ENCODE measurements at places on chromosomes 12 and 14.

- H3K27me3 ChIP-seq: no peaks in the 10 kb centered on the region
- H3K4me1 ChIP-seq: peaks cover 3% of the 10 kb centered on the region
- no peak overlapping the region for H3K27ac ChIP-seq
- no peaks in the 10 kb centered on the region for H3K36me3 ChIP-seq
Measured at GRCh38 chr14:93952829-93953228, 23.5 kb downstream of the ASB2 start.

DNA sequence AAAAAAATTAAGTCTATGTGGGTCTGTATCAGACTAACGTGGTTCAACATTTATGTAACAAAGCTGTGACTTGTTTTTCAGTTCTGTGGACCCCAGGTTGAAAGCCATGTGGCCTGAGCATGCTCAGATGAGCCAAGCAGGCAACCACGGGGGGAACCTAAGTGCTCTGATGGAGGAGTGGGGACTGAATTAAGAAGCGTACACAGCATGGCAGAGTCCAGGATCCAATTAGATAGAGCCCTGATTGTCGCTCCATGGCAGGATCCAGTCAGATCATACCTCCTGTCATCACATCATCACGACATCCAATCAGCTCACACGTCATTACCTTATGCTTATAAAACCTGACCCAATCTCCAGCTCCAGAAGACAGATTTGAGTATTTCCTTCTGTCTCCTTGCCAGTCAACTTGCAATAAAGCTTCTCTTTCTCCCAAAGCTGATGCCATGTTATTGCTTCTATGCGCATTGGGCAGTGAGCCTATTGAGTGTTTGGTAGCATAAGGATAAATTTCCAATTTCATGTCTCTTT is 1013.1 kb upstream of the TMEM132C start:
- H3K27ac ChIP-seq: no peak overlapping the region
- H3K4me1 ChIP-seq: no peaks in the 10 kb centered on the region
- no peaks in the 10 kb centered on the region for H3K36me3 ChIP-seq
- no peak for DNase-seq
- peaks cover 5% of the 10 kb centered on the region for H3K27me3 ChIP-seq

GRCh38 chr12:15146585-15146984 is 74.6 kb downstream of the RERG start:
- H3K4me3 ChIP-seq: no peak overlapping the region
- no peaks in the 10 kb centered on the region for H3K27me3 ChIP-seq
- no peak for DNase-seq
- H3K27ac ChIP-seq: peak overlapping the region; percentile 31
- peaks cover 18% of the 10 kb centered on the region for H3K4me1 ChIP-seq

- H3K27ac ChIP-seq: peak overlapping the region; percentile 56
- no peak for DNase-seq
- peaks cover 28% of the 10 kb centered on the region for H3K4me1 ChIP-seq
- peaks cover 11% of the 10 kb centered on the region for H3K36me3 ChIP-seq
Measured at GRCh38 chr12:115626210-115626609, 651.3 kb downstream of the MED13L start.

GRCh38 chr12:546920-547845 is 87.4 kb downstream of the B4GALNT3 start:
- peak; percentile 84 for DNase-seq
- no peak overlapping the region for H3K27ac ChIP-seq
- H3K27me3 ChIP-seq: peaks cover 30% of the 10 kb centered on the region

DNA sequence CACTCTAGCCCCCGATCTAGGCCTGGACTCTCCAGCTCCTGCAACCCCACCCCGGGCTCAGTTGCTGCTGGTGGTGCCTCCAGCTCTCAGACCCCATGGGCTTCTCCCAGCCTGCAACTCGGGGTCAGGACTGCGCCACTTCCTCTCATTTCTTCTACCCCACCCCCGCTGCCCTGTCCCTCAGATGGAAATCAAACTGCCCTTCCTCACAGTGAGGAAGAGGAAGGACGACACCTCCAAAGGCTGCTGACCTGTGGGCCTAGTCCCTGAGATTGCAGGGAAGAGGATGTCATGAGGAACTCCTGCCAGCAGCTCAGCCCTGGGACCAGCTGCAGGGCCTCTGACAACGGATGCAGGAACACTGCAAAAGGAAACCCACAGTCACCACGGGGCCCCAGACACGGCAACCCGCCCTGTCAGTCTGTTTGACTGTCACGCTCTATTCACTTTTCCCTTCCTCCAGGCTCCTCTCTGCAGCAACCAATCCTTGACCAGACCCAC is 29.3 kb upstream of the PNMA1 start:
- no peaks in the 10 kb centered on the region for H3K27me3 ChIP-seq
- peak overlapping the region; percentile 91 for H3K27ac ChIP-seq
- no peak overlapping the region for H3K4me3 ChIP-seq
- no peaks in the 10 kb centered on the region for H3K36me3 ChIP-seq
- DNase-seq: no peak
- H3K4me1 ChIP-seq: peaks cover 71% of the 10 kb centered on the region

DNA sequence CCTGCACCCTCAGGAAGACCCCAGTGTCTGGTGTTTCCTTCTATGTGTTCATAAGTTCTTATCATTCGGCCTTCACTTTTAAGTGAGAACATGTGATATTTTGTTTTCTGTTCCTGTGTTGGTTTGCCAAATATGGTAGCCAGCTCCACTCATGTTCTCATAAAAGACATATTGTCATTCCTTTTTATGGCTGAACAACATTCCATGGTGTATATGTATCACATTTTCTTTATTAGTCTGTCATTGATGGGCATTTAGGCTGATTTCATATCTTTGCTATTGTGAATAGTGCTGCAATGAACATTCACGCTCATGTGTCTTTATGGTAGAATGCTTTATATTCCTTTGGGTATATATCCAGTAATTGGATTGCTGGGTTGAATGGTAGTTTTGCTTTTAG is 645.1 kb downstream of the SLC16A7 start:
- H3K27me3 ChIP-seq: no peaks in the 10 kb centered on the region
- DNase-seq: no peak

DNA sequence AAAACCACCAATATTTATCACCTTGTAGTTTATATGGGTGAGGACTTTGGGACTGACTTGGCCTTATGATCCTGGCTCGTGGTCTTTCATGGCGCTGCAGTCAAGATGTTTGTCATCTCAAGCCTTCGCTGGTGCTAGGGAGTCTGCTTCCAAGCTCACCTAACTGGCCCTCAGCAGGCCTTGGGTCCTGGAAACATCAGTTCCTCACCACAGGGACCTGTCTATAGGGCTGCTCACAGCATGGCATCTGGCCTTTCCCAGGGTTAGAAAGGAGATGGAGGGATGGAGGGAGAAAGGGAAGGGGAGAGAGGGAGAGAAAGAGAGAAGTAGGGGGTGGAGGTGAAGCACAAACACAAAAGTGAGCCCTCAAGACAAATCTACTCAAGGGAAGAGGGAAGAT is 31.7 kb downstream of the VCPKMT start:
- no peaks in the 10 kb centered on the region for H3K36me3 ChIP-seq
- DNase-seq: no peak
- no peak overlapping the region for H3K27ac ChIP-seq
- H3K4me1 ChIP-seq: peaks cover 19% of the 10 kb centered on the region
- H3K4me3 ChIP-seq: no peak overlapping the region

DNA sequence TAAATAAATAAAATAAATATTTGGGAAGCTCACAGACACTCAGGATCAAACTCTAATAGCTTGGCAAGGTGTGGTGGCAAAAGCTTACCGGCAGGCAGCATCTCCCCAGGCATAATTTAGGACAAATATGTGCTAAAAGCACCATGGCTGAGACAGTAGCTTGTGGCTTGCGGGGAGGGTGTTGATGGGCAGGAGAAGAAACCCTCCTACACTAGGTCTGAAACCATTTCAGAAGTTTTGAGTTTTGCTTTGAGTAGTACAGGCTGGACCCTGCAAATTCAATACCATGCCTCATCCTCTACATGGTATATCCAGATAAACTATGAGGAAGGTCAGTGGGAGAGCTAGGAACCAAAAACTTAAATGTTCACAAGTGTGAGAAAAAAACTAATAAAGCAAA is 33.1 kb downstream of the MAP3K9 start:
- no peaks in the 10 kb centered on the region for H3K36me3 ChIP-seq
- DNase-seq: no peak
- no peaks in the 10 kb centered on the region for H3K4me1 ChIP-seq

- H3K4me1 ChIP-seq: no peaks in the 10 kb centered on the region
- no peak overlapping the region for H3K4me3 ChIP-seq
- no peak overlapping the region for H3K27ac ChIP-seq
- peaks cover 29% of the 10 kb centered on the region for H3K36me3 ChIP-seq
- H3K27me3 ChIP-seq: no peaks in the 10 kb centered on the region
Measured at GRCh38 chr14:91232052-91232451, 12.5 kb downstream of the GPR68 start.

- H3K27ac ChIP-seq: no peak overlapping the region
- H3K4me3 ChIP-seq: no peak overlapping the region
- no peaks in the 10 kb centered on the region for H3K36me3 ChIP-seq
- H3K27me3 ChIP-seq: peaks cover 12% of the 10 kb centered on the region
- DNase-seq: no peak
Measured at GRCh38 chr12:238736-239398, 23.8 kb downstream of the SLC6A13 start.

DNA sequence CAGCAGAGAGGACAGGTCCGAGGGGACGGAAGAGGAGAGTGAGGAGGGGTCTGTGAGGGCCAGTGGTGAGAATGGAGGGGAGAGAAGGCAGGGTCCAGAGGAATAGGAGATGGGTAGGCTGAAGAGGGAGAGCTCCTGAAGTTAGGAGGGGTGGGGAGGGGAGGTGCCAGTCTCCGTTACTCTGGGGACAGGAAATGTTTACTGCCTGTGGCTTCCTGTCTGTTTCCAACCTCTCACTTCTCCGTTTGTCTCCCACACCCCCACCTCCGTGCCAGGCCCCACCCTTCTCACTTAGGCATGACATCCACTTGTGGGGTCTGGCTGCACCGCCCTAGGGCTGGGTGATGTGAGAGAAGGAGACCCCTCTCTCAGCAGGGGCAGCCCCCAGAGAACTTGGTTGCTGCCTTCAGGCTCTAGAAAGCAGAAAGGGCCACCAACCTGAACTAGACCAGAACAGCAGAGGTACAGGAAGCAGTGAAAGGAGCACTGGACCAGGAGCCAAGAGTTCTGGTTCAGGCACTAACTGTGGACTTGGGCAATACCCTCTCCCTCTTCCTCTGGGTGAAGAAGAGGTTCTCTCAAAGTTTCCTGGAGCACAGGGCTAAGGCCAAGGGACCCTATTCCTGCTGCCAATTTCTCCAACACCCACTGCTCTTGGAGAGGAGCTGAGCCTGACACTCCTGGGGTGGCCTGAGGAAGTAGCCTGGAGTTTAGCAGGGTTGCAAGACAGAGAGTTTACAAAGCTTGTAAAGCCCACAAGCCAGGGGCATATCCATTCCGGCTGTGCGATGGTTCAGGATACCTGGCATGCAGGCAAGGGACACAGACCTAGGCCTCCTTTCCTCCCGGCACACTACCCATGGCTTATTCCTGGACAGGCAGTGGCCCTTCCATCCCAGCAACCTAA is 5.5 kb downstream of the ITGA5 start:
- H3K4me3 ChIP-seq: no peak overlapping the region
- H3K36me3 ChIP-seq: peaks cover 6% of the 10 kb centered on the region
- peaks cover 12% of the 10 kb centered on the region for H3K4me1 ChIP-seq
- no peak for DNase-seq
- H3K27me3 ChIP-seq: no peaks in the 10 kb centered on the region
- H3K27ac ChIP-seq: no peak overlapping the region

- DNase-seq: no peak
- H3K4me3 ChIP-seq: no peak overlapping the region
- H3K4me1 ChIP-seq: peaks cover 18% of the 10 kb centered on the region
- no peaks in the 10 kb centered on the region for H3K27me3 ChIP-seq
- H3K36me3 ChIP-seq: no peaks in the 10 kb centered on the region
- H3K27ac ChIP-seq: no peak overlapping the region
Measured at GRCh38 chr12:87274594-87275245, 754.5 kb downstream of the C12orf50 start.

DNA sequence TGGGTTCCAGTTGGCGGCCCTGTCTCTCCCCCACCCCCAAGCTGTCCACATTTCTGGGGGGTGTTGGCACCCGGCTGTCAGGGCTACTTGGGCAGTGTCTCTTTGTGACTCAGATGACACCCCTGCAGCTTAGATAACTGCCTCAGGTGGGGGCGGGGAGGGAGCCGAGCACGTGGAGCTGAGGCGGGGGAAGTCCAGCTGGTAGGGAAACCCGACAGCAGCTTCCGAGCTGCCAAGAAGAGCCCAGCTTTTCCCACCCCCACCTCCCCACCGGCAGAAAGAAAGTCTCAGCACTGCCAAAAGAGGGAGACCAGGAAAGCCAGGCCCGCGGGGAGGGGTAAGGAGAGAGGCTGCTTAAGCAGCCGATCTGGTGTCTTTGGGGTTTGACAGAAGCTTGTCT is 1.4 kb downstream of the LRTM2 start:
- no peaks in the 10 kb centered on the region for H3K36me3 ChIP-seq
- H3K27me3 ChIP-seq: peaks cover 79% of the 10 kb centered on the region
- H3K27ac ChIP-seq: no peak overlapping the region
- peaks cover 3% of the 10 kb centered on the region for H3K4me1 ChIP-seq
- no peak overlapping the region for H3K4me3 ChIP-seq
- no peak for DNase-seq

GRCh38 chr14:79661752-79662151 is 549.6 kb downstream of the DIO2 start:
- peaks cover 10% of the 10 kb centered on the region for H3K36me3 ChIP-seq
- no peak for DNase-seq
- H3K27ac ChIP-seq: no peak overlapping the region
- no peak overlapping the region for H3K4me3 ChIP-seq

DNA sequence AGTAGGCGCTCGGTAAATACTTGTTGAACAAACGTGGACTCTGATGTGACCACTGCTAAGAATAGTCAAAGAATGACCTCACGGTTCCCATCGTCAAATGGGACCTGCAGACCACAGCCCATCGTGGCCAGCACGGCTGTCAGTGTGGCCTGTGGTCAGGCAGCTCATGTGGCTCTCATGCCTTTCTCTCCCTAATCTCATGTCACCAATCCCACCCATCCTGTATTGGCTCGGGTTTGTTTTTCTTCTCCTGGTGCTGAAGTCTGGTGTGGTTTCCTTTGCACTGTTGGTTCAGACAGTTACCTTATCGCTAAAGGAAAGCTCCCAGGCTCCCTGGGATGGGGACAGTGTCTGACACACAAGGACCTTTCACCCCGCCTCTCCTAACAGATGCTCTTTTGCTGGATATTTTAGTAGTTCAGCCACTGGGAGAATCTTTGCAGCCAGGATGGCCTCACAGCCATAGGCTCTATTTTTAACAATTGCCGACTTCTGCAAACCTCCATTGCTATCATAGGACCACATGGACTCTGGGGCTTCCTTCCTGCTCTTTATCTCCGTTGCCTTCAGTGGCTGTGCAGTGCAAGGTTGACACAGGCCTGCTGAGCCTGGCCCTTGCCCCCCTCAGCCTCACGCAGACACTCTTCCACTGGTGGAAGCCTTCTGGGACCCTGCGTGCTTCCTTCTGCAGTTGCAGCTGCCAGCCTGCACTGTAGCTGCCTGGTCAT is 293.1 kb upstream of the FKBP4 start:
- no peak for DNase-seq
- H3K4me1 ChIP-seq: peaks cover 3% of the 10 kb centered on the region
- H3K4me3 ChIP-seq: no peak overlapping the region
- H3K27ac ChIP-seq: no peak overlapping the region
- no peaks in the 10 kb centered on the region for H3K36me3 ChIP-seq
- H3K27me3 ChIP-seq: no peaks in the 10 kb centered on the region
